Vagina (tissue), 2 donors: ENCODE measurements at places on chromosomes 5 and 9. TPM values are rescaled to one million over a fixed set of nuclear protein-coding genes. Genes with fewer than 3 reads are reported as not detected.

- H3K4me3 ChIP-seq, result no peak overlapping the region
- DNase-seq, result no peak
- H3K27ac ChIP-seq, result no peak overlapping the region
- no peaks in the 10 kb centered on the region for H3K4me1 ChIP-seq
- H3K36me3 ChIP-seq, result no peaks in the 10 kb centered on the region
These were observed 213.2 kb upstream of the SLC24A2 start for GRCh38 chr9:20002011-20002410.

GMCL2 gene
- not detected for total RNA-seq

C9orf50 gene
- not detected for total RNA-seq

GRCh38 chr9:3288686-3289085 lies 237.1 kb downstream of the RFX3 start:
- H3K27ac ChIP-seq, result no peak overlapping the region
- H3K27me3 ChIP-seq, result no peaks in the 10 kb centered on the region

DNA sequence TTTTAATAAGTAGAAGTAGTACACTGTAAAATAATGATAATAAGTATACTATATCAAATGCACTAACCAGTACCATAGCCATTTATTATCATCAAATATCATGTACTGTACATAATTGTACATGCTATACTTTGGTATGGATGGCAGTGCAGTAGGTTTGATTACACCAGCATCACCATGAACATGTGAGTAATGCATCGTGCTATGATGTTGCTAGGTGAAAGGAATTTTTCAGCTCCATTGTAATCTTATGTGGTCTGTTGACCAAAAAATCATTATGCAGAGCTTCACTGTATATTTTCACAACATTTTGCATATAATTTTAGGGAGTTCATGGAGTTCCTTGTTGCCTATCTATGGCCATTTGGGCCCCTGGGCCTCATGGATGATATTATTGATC lies 72.2 kb upstream of the HMHB1 start:
- no peak overlapping the region for H3K27ac ChIP-seq
- no peak overlapping the region for H3K4me3 ChIP-seq
- H3K4me1 ChIP-seq, result no peaks in the 10 kb centered on the region
- no peaks in the 10 kb centered on the region for H3K36me3 ChIP-seq

GRM6 gene
- not detected for total RNA-seq

DNA sequence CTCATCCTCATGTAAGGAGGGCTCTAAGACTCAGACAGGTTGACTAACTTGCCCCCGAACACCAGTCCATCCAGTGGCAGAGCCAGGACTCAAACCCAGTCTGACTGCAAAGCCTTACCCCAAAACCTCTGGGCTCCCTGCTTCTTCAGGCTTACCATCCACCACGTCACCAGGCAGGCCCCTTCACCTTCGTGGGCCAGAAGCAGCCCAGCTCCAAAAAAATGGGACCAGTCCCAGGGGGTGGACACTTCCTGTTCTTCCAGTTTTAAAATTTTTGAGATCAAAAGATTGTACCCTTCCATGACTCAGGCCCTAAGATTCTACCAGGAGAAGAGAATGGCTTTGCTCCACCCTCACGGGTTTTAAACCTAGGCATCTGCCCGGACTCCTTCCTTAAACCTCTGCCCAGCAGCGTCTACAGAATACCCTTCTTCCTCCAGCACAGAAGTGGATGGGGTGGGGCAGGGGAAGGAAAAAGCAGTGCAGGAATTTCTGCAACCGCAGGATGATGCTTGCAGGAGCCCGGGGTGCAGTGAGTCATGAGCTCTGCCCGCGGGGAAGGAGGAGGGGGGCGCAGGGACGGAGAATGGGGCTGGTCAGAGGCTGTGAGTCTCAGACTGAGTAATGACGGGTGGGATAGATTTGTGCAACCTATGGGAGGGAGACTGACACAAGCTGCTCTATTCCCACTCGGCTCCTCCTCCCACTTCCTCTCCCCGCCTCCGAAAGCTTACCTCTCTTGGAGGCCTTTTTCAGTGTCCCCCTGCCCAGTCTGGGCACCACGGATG lies 50.4 kb upstream of the STXBP1 start:
- no peaks in the 10 kb centered on the region for H3K36me3 ChIP-seq
- H3K27ac ChIP-seq, result peak overlapping the region; percentile 97
- DNase-seq, result peak; percentile 98
- H3K4me3 ChIP-seq, result peak overlapping the region; percentile 18

SLC6A18 gene
- total RNA-seq, result not detected

DNA sequence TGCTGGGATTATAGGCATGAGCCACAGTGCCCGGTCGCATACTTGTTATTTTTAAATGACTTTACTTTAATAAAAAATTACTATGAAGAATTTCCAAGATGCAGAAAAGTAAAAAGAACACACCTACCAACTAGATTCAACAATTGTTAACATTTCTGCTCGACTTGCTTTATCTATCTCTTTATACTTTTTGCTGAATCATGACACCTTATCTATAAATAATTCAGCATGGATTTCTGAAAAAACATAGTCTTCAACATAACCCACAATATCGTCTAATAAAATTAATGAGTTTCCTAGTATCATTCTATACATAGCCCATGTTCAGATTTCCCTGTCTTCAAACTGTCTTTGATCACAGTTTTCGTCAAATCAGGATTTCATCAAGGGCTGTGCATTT lies 25.9 kb downstream of the HMCN2 start:
- peaks cover 40% of the 10 kb centered on the region for H3K4me1 ChIP-seq
- H3K27ac ChIP-seq, result peak overlapping the region; percentile 71
- no peaks in the 10 kb centered on the region for H3K36me3 ChIP-seq
- H3K4me3 ChIP-seq, result no peak overlapping the region

DNA sequence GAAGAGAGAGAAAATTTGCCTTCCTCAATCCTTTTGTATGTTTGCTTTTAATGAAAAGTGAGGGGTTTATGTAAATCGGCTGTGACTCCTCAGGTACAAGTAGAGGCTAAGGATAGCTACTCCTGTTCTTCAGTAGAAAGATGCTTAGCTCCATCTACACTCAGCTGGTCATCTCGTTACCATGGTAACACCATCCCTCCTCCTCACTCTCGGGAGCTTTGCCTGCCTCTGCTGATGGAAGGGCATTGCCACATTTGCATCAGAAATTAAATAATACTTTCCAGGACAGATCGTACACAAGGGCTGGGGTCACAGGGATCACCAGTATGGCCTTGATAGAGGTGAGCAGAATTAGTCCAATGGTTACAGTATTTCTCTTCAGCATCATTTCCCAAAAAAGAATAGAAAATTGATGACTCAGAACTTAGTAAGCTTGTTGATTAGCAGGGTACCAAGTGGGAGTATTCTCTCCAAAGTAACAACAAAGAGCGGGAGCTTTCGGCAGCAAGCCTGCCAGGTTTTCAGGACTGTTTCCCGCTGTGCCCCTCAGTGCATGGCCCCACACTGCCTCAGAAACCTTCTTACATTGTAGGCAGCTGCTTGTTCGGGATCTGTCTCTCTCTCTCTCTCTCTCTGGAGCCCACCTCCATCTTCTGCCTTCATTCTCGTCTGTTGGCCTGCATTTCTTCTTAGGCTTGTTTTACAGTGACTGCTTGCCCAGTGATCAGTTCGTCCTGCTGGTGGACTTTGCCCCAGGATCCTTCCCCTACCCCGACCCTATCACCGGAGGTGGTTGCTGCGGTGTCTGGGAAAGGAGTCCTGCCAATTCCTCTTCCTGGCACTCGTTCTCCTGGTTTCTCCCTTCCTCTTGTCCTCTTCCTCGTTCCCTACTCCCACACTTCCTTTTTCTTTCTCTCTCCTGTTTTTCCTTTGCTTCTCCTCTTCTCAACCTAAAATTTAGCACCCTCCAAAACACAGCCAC lies 51.9 kb upstream of the SNAPC3 start:
- H3K4me1 ChIP-seq, result peaks cover 4% of the 10 kb centered on the region
- H3K27me3 ChIP-seq, result no peaks in the 10 kb centered on the region
- H3K4me3 ChIP-seq, result no peak overlapping the region
- H3K27ac ChIP-seq, result no peak overlapping the region
- H3K36me3 ChIP-seq, result no peaks in the 10 kb centered on the region

- no peaks in the 10 kb centered on the region for H3K36me3 ChIP-seq
- H3K4me1 ChIP-seq, result no peaks in the 10 kb centered on the region
- H3K27ac ChIP-seq, result no peak overlapping the region
- H3K27me3 ChIP-seq, result no peaks in the 10 kb centered on the region
- DNase-seq, result no peak
- no peak overlapping the region for H3K4me3 ChIP-seq
These were observed 85.7 kb upstream of the NTRK2 start for GRCh38 chr9:84583866-84584265.

AQP7 gene
- total RNA-seq, result 6.4 TPM

- no peaks in the 10 kb centered on the region for H3K27me3 ChIP-seq
- DNase-seq, result no peak
- H3K36me3 ChIP-seq, result no peaks in the 10 kb centered on the region
- H3K4me1 ChIP-seq, result no peaks in the 10 kb centered on the region
- H3K27ac ChIP-seq, result no peak overlapping the region
These were observed 49.0 kb downstream of the CDO1 start for GRCh38 chr5:115767424-115767823.

KCTD16 gene
- 0.25 TPM for total RNA-seq

RGMB gene
- 39.0 TPM for total RNA-seq

QSOX2 gene
- 6.1 TPM for total RNA-seq

DNA sequence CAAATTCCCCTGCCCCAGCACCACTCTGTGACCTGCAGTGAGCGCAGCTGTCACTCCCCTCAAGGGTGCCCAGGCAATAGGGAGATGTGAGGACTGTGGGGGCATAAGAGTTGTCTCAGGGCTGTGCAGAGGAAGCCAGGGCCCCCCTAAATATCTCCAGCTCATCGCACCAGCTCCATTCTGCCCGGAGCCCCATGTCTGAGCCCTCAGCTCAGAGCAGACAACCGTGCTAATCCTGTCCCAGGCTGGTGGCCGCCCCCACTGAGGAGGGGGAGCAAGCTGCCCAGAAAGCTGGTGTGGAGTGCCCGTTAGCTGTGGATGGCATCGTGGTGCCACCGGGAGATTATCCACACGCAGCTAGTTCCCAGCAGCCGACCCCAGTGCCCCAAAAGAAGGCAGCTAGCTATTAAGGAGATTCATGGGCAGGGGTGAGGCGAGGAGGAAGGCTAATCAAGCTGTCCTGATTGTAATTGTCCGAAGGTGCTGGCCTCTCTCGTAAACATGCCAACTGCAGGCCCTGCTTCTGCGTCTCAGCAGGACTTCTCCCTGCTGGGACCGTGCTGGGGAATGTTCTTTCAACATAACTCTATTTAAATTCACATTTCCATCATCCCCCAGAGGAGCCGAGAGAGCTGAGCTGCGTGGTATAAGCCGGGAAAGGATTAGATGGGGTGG lies 17.0 kb upstream of the FIBCD1 start:
- H3K36me3 ChIP-seq, result no peaks in the 10 kb centered on the region
- no peak overlapping the region for H3K27ac ChIP-seq
- H3K4me1 ChIP-seq, result no peaks in the 10 kb centered on the region
- no peaks in the 10 kb centered on the region for H3K27me3 ChIP-seq
- no peak for DNase-seq
- no peak overlapping the region for H3K4me3 ChIP-seq

ROR2 gene
- 22.3 TPM for total RNA-seq

SOX30 gene
- not detected for total RNA-seq

GRCh38 chr9:86766912-86767311 lies 180.4 kb downstream of the GAS1 start:
- no peaks in the 10 kb centered on the region for H3K27me3 ChIP-seq
- H3K4me1 ChIP-seq, result peaks cover 6% of the 10 kb centered on the region
- H3K4me3 ChIP-seq, result no peak overlapping the region
- no peaks in the 10 kb centered on the region for H3K36me3 ChIP-seq
- peak; percentile 32 for DNase-seq

- H3K27me3 ChIP-seq, result no peaks in the 10 kb centered on the region
- H3K4me3 ChIP-seq, result no peak overlapping the region
- no peaks in the 10 kb centered on the region for H3K36me3 ChIP-seq
- H3K27ac ChIP-seq, result peak overlapping the region; percentile 85
These were observed 5.8 kb upstream of the ST6GALNAC6 start for GRCh38 chr9:127905004-127905728.

THBS4 gene
- 0.98 TPM for total RNA-seq

- DNase-seq, result no peak
- no peaks in the 10 kb centered on the region for H3K27me3 ChIP-seq
- no peaks in the 10 kb centered on the region for H3K36me3 ChIP-seq
- H3K4me3 ChIP-seq, result no peak overlapping the region
- no peak overlapping the region for H3K27ac ChIP-seq
These were observed 190.4 kb upstream of the GAS1 start for GRCh38 chr9:87137718-87138117.

GRCh38 chr5:149282966-149283332 lies 11.3 kb downstream of the AFAP1L1 start:
- H3K27me3 ChIP-seq, result no peaks in the 10 kb centered on the region
- H3K4me3 ChIP-seq, result no peak overlapping the region
- peaks cover 12% of the 10 kb centered on the region for H3K4me1 ChIP-seq
- no peaks in the 10 kb centered on the region for H3K36me3 ChIP-seq
- H3K27ac ChIP-seq, result no peak overlapping the region

NR5A1 gene
- total RNA-seq, result 1.2 TPM

GRCh38 chr9:76817489-76817888 lies 53.3 kb downstream of the PCA3 start:
- H3K36me3 ChIP-seq, result no peaks in the 10 kb centered on the region
- H3K4me3 ChIP-seq, result no peak overlapping the region
- peaks cover 11% of the 10 kb centered on the region for H3K4me1 ChIP-seq
- H3K27ac ChIP-seq, result peak overlapping the region; percentile 85

DNA sequence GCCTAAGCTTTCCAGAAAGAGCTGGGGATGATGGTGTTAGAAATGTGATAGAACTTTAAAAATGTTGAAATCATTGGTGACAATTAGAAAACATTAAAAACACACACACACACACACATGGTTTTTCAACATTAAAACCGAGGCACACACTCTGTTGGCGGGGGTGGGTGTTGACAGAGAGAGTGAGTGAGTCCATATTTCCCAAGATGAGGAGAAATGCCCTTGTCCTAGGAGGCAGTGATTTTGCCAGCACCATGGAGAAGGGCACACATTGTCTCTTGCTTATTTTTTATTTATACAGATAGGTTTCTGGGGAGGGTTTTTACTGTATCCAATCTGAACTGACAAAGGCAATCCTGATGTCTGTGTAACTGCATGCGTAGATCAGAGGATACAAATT lies 152.5 kb downstream of the INSYN2B start:
- H3K4me1 ChIP-seq, result no peaks in the 10 kb centered on the region
- H3K27ac ChIP-seq, result no peak overlapping the region
- DNase-seq, result no peak
- no peak overlapping the region for H3K4me3 ChIP-seq
- H3K36me3 ChIP-seq, result no peaks in the 10 kb centered on the region
- H3K27me3 ChIP-seq, result no peaks in the 10 kb centered on the region

MGAT4B gene
- total RNA-seq, result 95.5 TPM

GRCh38 chr5:17223367-17224185 lies 6.1 kb downstream of the BASP1 start:
- H3K36me3 ChIP-seq, result no peaks in the 10 kb centered on the region
- no peak overlapping the region for H3K27ac ChIP-seq
- no peak overlapping the region for H3K4me3 ChIP-seq
- peaks cover 27% of the 10 kb centered on the region for H3K4me1 ChIP-seq

TUT7 gene
- 72.4 TPM for total RNA-seq

DNA sequence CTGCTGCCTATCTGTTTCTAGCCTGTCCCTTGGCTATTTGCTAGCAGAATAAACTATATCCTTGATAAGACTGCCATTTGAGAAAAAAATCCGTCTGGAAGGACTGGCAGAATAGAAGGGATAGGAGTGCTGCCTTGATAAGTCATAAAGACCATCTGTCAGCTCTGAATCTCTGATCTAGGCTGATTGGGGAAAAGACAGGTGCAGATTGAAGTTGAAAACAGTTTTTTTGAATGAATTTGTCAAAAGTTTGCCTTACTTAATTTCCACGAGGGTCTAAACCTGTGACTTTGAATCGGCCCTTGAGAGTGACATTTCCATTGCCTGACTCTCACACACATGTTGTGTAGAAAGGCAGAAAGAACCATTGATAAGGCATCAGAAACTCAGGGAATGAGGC lies 218.6 kb downstream of the MAN2A1 start:
- no peaks in the 10 kb centered on the region for H3K4me1 ChIP-seq
- H3K36me3 ChIP-seq, result no peaks in the 10 kb centered on the region
- no peaks in the 10 kb centered on the region for H3K27me3 ChIP-seq
- H3K27ac ChIP-seq, result no peak overlapping the region
